ENCODE measurements at places on chromosomes 6 and 20.

- no peak for DNase-seq
These were observed 4.9 kb downstream of the VSTM2L start for GRCh38 chr20:37907677-37908401.

GRCh38 chr20:35994994-35995453 lies 26.6 kb downstream of the CNBD2 start:
- DNase-seq: peak; percentile 91

DNA sequence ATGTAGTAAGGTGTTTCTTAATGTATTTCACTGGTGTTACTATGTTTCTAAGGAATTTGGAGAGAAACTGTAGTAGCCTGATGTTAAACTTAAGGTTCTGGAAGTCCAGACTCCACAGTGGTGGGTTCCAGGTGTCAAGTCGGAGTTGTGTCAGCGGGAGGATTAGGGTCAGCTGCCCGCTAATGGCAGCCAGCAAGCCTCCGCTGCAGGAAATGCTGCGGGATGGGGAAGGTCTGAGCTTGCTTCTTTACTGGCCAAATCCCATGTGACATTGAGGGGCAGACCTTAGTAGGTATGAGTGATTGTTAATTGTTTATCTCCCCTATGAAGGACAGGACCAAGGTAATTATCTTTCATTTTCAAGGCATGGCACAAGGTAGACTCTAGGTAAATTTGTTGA lies 3.7 kb upstream of the ARID1B start:
- no peak for DNase-seq

- DNase-seq: no peak
These were observed 39.1 kb downstream of the SUN5 start for GRCh38 chr20:32965115-32965514.

- no peak for DNase-seq
These were observed 10.5 kb downstream of the ZC3H12D start for GRCh38 chr6:149474108-149474935.

DNA sequence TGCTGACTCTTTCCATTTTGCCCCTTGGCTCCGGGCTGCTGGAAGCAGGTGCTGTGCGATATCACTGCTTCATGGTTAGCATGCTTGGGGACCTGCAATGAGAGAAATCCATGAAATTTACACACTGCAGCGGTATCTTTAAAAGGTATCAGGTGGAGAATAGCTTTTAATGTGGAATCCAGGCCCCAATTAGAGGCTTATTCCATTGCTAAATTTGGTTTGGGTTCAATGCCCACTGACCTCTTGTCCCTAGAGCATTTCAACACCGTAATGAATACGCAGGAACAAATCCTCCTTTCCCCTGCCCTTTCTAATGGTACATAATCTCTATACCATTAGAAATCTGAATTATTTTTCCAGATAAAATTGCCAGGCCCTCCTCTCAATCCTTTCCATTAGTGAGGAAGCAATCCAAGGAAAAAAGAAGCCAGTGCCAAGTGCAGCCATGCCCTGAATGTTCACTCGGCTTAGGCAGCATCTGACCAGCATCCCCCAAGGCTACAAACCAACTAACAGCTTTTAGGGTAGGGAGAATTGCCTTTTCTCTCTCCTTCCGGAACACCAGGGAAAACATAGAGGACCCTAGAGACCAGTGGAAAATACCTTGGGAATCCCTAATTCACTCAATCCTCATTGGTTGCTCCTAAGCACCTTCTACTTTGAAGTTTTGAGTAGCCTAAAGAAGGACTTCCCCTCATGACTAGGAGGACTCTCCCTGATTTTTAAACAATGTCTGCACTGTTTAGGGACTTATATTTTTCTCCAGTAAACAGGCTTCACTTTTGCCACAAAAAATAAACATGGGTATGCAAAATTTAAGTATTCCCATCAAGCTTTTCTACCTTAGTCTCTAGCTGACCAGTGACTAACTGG lies 143.1 kb downstream of the QRSL1 start:
- DNase-seq: no peak

- no peak for DNase-seq
These were observed 16.1 kb upstream of the ZNF292 start for GRCh38 chr6:87139236-87139635.

DNA sequence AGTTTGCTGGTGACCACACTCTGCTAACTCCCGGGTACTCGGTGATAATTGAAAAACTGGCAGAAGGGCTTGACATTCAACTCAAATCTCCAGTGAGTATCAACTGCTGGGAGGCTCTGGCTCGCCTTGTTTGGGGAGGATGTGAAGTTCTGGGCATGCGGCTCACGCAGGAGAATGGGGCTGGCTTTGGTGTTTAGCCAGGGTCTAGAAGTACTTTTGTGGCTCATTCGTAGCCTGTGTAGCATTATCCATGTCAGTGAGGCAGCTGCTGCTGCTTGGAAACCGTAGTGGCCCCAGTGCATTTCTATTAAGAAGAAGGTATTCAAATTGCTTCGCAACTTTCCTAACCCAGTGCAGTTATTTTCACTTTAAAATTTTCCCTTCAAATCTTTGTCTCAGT lies 52.2 kb downstream of the KDM1B start:
- no peak for DNase-seq

All from left ventricle myocardium superior (tissue), 1 donor.